ENCODE measurements at places on chromosomes 1 and 21. TPM values are rescaled to one million over a fixed set of nuclear protein-coding genes. Genes with fewer than 3 reads are reported as not detected.
A peak's percentile ranks its signal among the peaks of the same experiment; 100 is the strongest.

- peaks cover 15% of the 10 kb centered on the region for H3K36me3 ChIP-seq
- peak within 1 kb of the TSS; percentile 91 for H3K27ac ChIP-seq
- peak; percentile 99 for DNase-seq
- H3K27me3 ChIP-seq = no peaks in the 10 kb centered on the region
These were observed at the start of gene CCT8 for GRCh38 chr21:29073222-29074006. TSS of gene CCT8 (minus strand) at chr21:29073648. CDS start at chr21:29073590, 58 bp downstream.

The TFF2 gene
- not detected for total RNA-seq

GRCh38 chr21:33655588-33656221 lies 13.4 kb downstream of the ITSN1 start:
- no peaks in the 10 kb centered on the region for H3K27me3 ChIP-seq
- H3K4me3 ChIP-seq = peak overlapping the region; percentile 39
- no peaks in the 10 kb centered on the region for H3K36me3 ChIP-seq
- peak overlapping the region; percentile 89 for H3K27ac ChIP-seq

- DNase-seq = no peak
- no peaks in the 10 kb centered on the region for H3K36me3 ChIP-seq
- H3K4me3 ChIP-seq = no peak overlapping the region
- no peak overlapping the region for H3K27ac ChIP-seq
- H3K27me3 ChIP-seq = no peaks in the 10 kb centered on the region
These were observed 6.4 kb upstream of the FRRS1 start for GRCh38 chr1:99772809-99773208.

DNA sequence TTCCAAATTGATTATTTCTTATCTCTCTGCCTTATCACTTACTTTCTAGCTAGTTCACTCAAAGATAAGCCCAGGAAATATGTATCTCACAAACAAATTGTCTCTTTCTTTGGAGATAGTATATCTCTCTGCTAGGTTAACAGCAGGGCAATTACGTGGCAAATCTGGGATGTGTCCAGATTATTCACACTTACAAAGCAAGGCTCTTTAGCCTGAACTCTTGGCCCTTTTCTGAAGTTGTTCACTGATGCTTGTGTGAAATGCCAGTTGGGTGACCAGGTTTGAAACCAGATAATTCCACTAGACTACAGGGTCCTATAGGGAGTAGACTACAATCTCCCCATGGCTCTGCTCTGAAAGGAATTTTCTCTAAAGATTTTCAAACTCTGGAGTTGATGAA lies 30.8 kb upstream of the FAM78B start:
- H3K27ac ChIP-seq = no peak overlapping the region
- H3K4me1 ChIP-seq = no peaks in the 10 kb centered on the region
- no peak overlapping the region for H3K4me3 ChIP-seq
- no peak for DNase-seq
- H3K36me3 ChIP-seq = no peaks in the 10 kb centered on the region
- peaks cover 16% of the 10 kb centered on the region for H3K27me3 ChIP-seq

The GBP6 gene
- total RNA-seq = not detected

DNA sequence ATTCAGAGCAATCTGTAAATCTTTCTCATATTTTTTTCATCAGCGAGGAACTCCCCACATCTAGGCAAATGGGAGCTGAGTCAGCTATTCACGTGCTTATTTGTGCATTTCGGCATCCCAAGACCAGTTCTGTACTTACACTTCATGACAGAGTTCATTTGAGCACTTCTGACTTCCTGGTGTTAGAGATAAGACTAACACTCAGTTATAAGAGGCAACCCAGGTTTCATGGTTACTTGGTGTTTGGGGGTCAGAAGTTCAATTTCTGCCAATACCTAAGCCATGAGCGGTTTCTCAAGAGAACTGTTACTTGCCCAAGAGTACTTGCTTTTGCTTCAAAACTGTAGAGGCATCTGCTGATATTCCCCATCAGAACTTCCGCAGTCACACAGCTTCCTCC lies 24.1 kb upstream of the DESI2 start:
- H3K27me3 ChIP-seq = no peaks in the 10 kb centered on the region
- H3K4me3 ChIP-seq = no peak overlapping the region
- DNase-seq = no peak
- no peaks in the 10 kb centered on the region for H3K36me3 ChIP-seq

GRCh38 chr1:243294723-243295121 lies 38.9 kb downstream of the SDCCAG8 start:
- no peak overlapping the region for H3K4me3 ChIP-seq
- no peak overlapping the region for H3K27ac ChIP-seq
- H3K36me3 ChIP-seq = 0 out of 2 replicates have a peak, but pooled peaks cover 3% of the 10 kb centered on the region
- DNase-seq = no peak

GRCh38 chr21:32757804-32758203 lies 13.8 kb downstream of the PAXBP1 start:
- no peak overlapping the region for H3K27ac ChIP-seq
- DNase-seq = no peak
- no peaks in the 10 kb centered on the region for H3K27me3 ChIP-seq

DNA sequence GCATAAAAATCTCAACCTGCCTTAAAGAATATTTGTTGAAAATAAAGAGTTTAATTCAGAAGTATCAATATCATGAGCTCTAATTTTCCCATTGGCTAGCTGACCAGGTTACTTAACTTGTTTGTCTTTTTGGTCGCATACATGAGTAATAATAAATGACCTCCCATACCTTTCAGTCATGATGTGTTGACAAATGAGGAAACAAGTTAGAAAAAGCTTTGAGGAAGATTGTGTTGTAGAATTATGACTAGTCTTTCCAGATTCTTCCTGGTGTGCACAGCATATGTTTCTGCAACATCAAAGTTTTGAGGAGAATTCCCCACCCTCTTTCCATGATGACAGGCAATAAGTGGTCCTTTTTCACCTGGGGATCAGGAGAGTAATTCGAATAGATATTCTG lies 17.6 kb upstream of the PAPPA2 start:
- DNase-seq = no peak
- H3K27ac ChIP-seq = no peak overlapping the region
- no peak overlapping the region for H3K4me3 ChIP-seq
- no peaks in the 10 kb centered on the region for H3K36me3 ChIP-seq
- H3K4me1 ChIP-seq = no peaks in the 10 kb centered on the region
- H3K27me3 ChIP-seq = peaks cover 19% of the 10 kb centered on the region

- peaks cover 10% of the 10 kb centered on the region for H3K4me1 ChIP-seq
- H3K27ac ChIP-seq = no peak overlapping the region
- H3K27me3 ChIP-seq = no peaks in the 10 kb centered on the region
- H3K36me3 ChIP-seq = peaks cover 10% of the 10 kb centered on the region
- H3K4me3 ChIP-seq = no peak overlapping the region
These were observed 43.5 kb downstream of the WDR4 start for GRCh38 chr21:42835611-42836401.

The ABCA4 gene
- 0.22 TPM for total RNA-seq

DNA sequence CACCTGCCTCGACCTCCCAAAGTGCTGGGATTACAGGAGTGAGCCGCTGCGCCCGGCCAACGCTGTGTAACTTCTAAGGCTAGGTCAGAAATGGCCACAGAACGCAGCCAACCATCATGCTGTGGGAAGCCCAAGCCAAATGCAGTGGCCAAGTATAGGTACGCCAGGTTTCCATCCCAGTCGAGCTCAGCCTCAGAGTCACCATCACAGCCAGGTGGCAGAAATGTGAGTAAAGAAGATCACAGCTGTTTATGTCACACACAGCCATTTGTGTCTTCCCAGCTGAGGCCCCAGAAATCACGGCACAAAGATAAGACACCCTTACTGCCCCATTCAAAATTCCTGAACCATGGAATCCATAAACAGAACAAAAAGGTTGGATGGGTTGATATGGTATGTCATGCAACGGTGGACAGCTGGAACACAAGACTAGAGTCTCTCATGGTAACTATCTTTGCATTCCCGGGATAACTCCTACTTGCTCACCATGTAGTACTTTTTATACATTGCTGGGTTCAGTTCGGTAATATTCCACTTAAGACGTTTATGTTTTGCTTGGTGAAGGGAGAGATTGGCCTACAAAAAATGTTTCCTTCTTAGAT lies 84.3 kb downstream of the SLC45A1 start:
- no peak overlapping the region for H3K27ac ChIP-seq
- peaks cover 5% of the 10 kb centered on the region for H3K4me1 ChIP-seq

The PRKAA2 gene
- 1.6 TPM for total RNA-seq

The SHISA4 gene
- total RNA-seq = 15.2 TPM

The SNX7 gene
- 18.8 TPM for total RNA-seq

The PKLR gene
- total RNA-seq = 0.17 TPM

DNA sequence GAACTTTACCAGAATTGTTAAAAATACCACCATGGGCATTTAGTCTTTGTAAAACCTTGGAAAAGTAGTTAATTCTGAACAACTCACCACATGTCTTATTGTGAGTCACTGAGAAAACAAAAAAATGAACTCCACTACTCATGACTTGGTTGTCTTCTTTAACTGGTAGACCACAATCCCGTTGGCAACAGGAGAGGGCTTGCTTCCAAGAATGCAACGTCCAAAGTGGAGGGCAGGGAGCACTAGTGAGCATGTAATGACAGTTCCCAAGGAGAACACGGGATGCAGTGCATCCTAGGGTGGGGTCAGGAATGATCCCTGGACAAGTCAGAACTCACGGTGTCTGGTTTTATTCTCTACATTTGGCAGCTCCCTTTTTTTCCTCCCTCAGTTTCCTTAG lies 15.2 kb upstream of the HMCN1 start:
- H3K27ac ChIP-seq = no peak overlapping the region
- H3K36me3 ChIP-seq = no peaks in the 10 kb centered on the region
- DNase-seq = peak; percentile 49
- H3K27me3 ChIP-seq = no peaks in the 10 kb centered on the region
- no peak overlapping the region for H3K4me3 ChIP-seq
- H3K4me1 ChIP-seq = no peaks in the 10 kb centered on the region

The AGL gene
- total RNA-seq = 19.4 TPM

- H3K36me3 ChIP-seq = peaks cover 45% of the 10 kb centered on the region
- no peaks in the 10 kb centered on the region for H3K27me3 ChIP-seq
- no peak for DNase-seq
These were observed 6.7 kb downstream of the TOR1AIP2 start for GRCh38 chr1:179870870-179871269.

Data from HCT116 (cell line).